ENCODE measurements at places on chromosomes 11 and 22. TPM values are rescaled to one million over a fixed set of nuclear protein-coding genes. Genes with fewer than 3 reads are reported as not detected.

DNA sequence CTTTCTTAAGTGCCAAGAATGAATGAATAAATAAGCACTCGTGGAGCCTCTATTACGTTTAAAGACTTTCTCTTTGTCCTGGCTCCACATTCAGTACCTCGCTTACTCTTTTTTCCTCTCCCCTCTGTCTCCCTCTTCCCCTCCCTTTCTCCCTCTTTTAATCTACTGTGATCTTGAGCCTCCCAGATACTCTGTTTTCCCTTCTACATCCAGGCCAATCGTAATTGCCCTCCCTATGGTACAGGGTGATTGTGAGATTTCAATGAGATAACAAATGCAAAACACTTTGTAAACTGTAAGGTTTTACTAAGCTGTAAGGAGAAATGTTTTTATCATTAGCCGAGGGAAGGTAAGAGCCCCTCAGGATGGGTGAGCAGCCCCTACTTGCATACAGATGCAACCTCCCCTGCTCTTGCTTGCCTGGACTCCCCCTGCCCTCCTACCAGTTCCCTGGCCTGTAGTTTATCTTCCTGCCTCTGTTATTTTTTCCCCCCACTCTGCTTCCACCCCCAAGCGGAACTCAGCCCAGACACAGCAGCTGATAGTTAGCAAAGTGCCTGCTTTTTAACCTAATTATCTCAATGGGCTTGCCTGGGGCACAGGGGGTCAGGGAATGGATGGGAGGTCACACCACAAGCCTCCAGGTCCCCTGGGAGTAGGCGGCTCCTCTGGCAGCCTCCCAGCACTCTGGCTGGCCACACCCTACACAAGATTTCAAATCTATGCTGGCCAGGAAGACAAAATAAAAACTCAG is 76.9 kb upstream of the CADM1 start:
- DNase-seq, result peak; percentile 68

DNA sequence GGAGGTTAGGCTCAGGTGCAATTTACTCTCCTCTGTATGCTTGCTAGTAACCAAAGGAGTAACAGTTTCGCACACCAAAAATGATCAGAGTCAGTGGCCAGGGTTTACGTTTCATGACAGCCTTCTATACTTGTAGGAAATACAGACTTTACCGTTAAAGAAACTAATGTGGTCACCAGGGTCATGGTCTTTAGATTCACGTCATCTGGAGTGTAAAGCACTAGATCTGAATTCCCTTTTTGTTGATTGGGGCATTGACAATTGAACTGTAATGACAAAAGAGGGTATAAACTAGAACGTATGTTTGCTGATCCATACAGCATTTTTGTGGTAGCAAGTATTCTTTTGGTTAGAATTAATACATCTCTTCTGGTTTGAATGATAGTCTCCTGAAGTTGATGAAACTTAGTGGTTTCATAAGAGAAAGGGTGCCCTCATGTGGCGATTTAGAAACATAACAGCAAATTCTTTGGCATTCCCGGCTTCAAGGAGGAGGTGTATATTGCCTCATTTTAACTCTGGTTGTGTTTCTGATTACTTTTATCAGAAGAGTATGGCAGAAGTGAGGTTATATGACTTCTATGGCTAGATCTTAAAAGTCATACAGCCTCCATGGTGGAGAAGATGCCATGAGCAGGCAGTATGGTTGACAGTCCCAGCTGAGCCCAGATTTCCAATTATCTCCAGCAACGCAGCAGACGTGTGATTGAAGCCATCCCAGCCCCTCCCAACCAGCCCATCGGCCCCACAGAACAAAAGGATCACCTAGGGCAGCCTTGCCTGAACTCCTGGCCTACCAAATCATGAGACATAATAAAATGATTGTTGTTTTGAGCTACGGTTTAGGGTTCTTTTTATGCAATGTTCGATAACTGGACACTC is 35.1 kb downstream of the MMP7 start:
- no peak for DNase-seq

DNA sequence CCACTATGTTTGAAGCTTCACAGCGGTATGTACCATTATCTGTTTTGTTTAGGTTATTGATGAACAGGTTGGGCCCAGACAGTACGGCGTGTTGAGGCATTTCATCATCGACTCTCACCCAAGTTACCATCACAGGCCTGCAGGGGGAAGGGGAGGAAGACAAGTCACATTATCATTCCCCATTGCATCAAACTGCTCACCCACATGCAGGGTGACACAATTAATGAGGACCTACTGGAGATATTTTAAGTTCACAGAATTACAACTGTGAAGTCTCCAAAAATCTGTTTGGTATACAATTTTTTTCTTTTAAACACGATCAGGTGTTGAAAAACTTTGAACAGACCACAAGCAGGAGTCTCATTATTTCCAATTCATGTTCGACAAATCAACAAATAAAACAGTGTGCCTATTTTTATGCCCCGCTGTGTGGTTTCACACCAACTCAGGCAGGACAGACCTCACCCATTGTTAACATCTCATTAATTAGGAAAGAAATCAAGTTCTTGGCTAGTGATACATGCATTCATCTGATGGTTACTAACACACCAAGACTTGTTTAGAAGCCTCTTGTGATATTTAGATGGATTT is 289.5 kb downstream of the CADM1 start:
- no peak for DNase-seq

- peak; percentile 50 for DNase-seq
Measured at GRCh38 chr11:129286813-129287212, 88.8 kb upstream of the BARX2 start.

GRCh38 chr11:59706518-59707285 is 6.9 kb downstream of the OR10V1 start:
- peak; percentile 39 for DNase-seq

- DNase-seq, result peak; percentile 65
Measured at GRCh38 chr11:72781313-72782080, 12.3 kb downstream of the STARD10 start.

Gene OR8G5
- not detected for total RNA-seq

Gene CHRNA10
- 1.8 TPM for total RNA-seq

- DNase-seq, result no peak
Measured at GRCh38 chr22:25702571-25703167, 39.3 kb upstream of the MYO18B start.

- DNase-seq, result peak; percentile 86
Measured at GRCh38 chr22:28829358-28830181, 29.2 kb upstream of the XBP1 start.

DNA sequence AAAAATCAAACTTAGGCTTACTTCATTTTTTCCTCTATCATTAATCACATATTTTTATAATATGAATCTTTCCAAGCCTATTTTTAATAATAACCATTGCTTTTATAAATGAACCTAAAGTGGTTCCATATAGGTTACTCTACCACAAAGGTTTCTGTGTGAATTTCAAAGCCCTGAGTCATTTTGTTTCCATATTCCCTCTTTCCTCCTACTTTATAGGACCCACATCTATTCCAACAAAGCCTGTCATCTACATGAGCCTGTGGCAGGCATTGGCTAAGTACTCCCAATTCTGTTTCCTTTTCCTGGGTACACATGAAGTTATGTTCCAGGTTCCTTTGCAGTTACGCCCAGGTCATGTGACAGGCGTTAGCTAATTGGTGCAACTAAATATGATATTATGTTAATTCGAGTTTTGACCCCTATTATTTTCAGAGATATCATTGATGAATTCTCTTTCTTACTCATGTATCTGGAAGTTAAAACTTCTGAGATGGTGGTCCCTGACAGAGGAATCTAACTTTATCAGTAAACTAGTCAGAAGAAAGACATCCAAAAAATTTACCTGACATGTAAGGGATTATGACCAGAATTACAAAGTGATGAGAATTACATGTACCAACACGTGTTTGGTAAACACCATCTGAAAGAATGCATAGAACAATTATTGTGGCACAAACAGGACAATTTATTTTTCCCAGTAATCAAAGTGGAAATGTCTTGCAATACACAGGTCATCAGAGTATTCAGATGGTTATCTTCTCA is 1264.0 kb upstream of the CNTN5 start:
- no peak for DNase-seq

DNA sequence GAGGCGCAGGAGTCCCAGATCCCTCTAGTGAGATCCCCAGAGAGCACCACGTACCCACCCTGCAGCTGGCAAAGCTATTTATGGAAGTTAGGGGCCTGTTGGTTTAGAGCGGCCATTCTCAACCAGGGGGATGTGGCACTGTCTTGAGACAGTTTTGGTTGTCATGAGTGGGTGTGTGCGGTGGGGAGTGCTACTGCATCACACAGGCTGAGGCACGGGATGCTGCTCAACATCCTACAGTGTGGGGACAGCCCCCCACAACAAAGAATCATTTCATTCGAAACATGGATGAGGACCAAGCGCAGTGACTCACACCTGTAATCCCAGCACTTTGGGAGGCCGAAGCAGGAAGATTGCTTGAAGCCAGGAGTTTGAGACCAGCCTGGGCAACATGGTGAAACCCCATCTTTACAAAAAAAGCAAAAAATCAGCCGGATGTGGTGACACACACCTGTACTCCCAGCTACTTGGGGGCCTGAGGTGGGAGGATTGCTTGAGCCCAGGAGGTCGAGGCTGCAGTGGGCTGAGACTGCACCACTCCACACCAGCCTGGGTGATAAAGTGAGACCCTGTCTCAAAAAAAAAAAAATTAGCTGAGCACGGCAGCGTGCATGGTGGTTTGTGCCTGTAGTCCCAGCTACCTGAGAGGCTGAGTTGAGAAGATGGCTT is 28.2 kb downstream of the GGT5 start:
- no peak for DNase-seq

- no peak for DNase-seq
Measured at GRCh38 chr11:16956538-16957153, 57.6 kb downstream of the PLEKHA7 start.

GRCh38 chr22:44632541-44633396 is 69.2 kb upstream of the PRR5 start:
- DNase-seq, result no peak

GRCh38 chr11:78310500-78310909 is 107.1 kb downstream of the GAB2 start:
- peak; percentile 31 for DNase-seq

Gene RIMBP3B
- not detected for total RNA-seq

DNA sequence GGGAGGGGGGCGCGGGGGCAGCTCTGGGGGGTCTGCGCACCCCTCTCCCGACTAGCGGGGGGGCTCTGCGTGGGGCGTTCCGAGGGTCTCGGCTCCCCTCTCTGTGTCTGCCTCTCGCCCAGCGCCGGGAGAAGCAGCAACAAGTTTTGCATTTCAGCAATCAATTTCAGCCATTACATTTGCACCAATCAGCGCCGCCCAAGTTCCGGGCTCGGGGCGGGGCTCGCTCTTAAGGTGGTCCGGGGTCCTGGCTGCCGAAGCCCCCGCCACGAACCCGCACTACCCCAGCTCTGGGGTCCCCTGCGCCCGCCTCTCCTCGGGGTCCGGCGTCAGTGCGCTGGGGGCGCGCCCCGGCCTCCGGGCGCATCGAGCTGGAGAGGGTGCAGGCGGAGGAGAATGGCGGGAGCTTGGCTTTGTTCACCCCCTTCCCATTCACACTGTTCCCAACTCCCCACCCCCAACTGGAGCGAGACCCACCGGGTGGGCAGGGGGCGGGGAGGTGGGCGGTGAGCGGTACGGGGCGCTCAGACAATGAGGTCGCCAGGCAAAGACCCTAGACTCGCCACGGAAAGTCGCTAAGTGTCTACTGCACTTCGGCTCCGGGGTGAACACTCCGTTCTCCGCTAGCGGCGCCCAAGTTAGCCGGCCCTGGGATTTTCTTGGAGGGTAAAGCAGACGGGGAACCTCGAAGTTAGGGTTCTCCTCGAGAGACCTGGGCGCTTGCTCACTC is at the start of gene MN1:
MN1 (minus strand) TSS at position 141 of the 730 bp plus-strand sequence. CDS start 1,213 bp downstream, outside the sequence.
- DNase-seq, result peak; percentile 48

DNA sequence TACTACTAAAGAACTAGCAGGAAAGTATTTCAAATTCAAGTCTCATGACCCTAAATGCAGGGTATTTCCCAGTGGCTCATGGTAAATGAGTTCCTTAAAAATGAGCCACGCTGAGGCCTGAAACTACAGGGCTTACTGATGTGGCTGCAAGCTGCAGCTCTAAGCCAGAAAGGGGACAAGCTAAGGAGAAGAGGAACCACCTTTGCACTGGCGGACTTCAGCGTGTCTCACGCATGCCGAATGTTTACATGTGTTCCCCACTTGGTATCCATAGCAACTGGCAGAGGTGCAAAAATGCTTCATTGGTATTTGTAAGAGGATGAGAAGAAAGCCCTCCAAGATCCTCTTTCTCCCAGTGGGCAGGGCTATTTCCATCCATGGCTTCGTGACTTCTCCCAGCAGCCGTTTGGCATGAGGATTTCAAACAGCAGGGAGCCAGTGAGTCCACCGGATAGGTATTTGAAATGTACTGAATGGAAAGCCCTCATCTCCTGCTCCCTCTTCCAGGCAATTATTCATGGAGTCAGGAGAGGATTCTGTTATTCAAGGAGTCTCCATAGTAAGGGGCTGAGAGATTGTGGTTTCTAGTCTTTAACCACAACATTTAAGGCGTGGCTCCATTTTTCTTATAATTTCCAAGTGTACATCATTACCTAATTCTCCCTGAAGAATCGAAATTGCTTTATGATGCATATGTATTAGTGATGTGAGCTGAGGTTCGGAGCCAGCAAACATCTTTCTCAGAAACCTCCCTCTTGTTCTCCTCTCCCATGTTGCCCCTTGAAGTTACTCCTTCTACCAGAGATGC is 55.3 kb upstream of the CD44 start:
- DNase-seq, result peak; percentile 94

DNA sequence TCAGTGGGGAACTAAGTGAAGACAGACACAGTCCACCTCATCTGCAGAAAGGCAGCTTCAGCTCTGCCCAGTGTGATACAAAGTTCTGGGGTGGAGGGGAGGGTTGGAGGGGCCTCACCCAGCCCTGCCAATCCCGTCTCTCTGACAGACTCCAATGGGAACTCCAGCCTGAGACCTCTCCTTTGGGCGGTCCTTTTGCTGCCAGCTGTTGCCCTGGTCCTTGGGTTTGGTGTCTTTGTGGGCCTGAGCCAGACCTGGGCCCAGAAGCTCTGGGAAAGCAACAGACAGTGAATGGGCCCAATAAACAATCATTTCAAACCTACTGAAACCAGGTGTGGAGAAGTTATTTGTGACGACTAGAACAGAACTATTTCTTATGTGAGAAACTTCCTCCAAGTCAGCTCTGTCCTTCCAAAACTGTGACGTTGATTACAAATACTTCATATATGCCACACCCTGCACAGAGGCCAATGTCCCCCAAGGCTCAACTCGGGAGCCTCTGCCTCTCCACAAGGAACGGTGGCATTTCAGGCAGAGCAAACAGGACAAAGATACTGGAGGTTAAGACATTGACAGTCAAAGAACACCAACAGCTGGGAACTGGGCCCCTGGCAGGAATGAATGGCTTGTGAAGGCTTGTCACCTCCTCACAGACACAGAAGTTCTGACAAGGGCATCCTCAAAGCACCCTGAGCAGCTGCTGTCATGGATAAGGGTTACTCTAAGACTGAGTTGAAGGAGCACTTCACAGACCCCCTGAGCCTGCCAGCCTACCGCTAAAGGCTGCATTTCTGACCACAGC is 8.2 kb downstream of the ZP1 start:
- DNase-seq, result no peak

GRCh38 chr11:134569195-134569594 is 157.2 kb upstream of the B3GAT1 start:
- DNase-seq, result no peak

All from stomach (tissue), 19 donors.